ENCODE measurements at places on chromosomes 5 and 9. TPM values are rescaled to one million over a fixed set of nuclear protein-coding genes. Genes with fewer than 3 reads are reported as not detected.

The TMEM174 gene
- not detected for total RNA-seq

The BHMT gene
- total RNA-seq = not detected

The OTP gene
- not detected for total RNA-seq

The TCOF1 gene
- 16.4 TPM for total RNA-seq

The NOXA1 gene
- 0.16 TPM for total RNA-seq

The OGN gene
- 0.49 TPM for total RNA-seq

The PDE6A gene
- not detected for total RNA-seq

The AIF1L gene
- not detected for total RNA-seq

The PARP8 gene
- total RNA-seq = 1.4 TPM

The ENTPD8 gene
- not detected for total RNA-seq
